Ureter (tissue), 1 donor: ENCODE measurements at places on chromosomes 1 and 21. TPM values are rescaled to one million over a fixed set of nuclear protein-coding genes. Genes with fewer than 3 reads are reported as not detected.

GRCh38 chr1:240237305-240237721 lies 145.6 kb downstream of the FMN2 start:
- DNase-seq: no peak

DNA sequence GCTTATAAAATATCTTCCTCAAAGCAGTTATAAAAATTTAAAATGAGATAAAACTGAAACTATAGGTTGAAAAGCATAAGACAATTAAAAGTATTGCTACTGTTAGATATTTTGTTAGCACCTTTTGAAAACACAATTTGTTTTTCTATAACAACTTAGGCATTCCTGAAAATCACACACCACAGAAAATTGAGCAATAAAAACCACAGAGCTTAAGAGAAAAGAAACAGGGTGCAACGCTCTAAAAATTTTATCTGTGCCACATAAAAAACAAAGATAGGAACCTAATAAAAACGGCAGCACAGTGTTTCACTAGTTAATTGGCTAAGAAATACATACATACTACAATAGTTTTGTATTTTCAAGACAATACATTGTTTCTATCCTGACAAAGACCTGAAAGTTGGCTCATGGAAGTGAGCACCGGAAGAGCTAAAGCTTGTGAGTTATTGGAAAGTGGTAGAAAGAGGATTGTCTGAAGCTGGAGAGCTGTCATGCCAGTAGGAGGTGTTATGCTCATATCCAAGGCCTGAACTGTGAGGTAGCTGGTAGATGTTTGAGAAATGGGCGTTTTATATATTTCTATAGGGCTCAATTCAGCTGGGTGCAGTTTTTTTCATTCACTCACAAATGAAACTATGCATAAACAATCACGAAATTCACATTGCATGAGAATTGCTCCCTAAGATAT lies 45.8 kb downstream of the RGS7 start:
- DNase-seq: no peak

DNA sequence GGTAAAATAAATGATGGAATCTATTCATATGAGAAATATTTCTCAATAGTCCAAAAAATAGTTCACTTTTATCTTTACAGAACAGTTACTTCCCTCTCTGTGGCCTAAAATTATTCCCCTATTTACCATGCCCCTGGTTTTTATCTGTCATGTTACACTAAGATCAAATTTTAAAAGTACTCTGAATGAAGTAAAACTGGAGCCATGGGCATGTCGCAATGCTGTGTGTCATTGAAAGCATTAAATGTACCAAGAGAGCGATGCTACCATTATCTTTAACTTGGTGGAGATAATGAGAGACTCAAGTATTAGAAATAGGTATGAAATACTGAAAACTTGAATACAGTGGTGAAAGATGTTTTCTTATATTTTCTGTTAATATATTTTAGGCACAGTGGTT lies 146.2 kb downstream of the KCNT2 start:
- no peak for DNase-seq

DNA sequence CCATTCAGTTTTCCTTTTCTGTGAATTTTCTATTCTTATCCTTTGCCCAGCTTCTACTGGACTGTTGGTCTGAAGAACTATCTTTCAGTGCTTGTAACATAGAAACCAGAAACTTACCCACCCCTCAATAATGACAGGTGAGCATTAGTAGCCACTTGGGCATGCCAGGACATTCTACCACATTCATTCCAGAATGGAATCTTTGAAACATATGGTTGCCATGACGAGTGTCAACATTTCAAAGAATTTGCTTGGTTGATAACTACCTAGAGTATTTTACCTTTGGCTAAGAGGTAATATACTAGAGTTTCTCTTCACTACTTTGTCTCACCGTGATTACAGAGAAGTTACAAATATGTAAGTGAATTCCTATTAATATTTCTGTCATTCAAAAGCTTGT lies at the start of gene MROH9:
TSS of gene MROH9 (plus strand) at position 304 of the 400 bp plus-strand sequence. CDS start 10,023 bp downstream, outside the sequence.
- DNase-seq: no peak

DNA sequence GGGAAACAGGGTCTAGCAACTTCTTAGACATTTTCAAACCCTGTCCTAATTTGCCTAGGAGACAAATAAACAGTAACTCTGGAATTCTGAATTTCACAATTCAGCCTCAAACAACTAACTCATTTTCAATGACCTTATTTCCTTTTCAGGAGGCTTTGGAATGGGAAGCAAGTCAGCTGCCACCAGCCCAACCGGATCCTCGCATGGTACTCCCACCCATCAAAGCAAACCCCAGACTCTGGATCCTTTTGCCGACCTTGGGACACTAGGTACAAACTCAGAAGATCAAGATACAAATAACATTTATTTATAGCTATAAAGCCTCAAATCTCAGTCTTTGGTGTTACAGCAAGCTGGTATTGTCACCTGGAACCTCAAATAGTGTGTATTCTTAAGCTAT lies 18.9 kb upstream of the LEPR start:
- DNase-seq: no peak

DNA sequence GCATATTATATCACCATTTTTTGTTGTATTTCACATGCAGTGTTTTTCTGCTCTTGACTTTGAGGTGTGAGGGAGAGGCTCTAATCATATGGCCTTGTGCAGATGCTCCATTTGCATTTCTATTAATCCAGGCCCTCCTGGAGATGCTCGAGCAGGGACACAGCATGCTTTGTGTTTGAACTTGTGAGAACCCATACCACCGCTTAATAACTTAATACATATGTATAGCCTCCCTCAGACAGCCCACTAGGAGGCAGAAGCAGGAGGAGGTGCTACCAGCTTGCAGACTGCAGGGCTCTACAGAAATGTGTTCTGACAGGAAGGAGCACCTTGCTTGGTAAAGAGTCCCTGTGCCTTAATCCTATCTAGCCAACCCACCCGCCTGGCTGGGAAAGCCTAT lies 155.2 kb downstream of the BARHL2 start:
- no peak for DNase-seq

GRCh38 chr1:167460836-167461235 lies 57.5 kb downstream of the CD247 start:
- no peak for DNase-seq

DNA sequence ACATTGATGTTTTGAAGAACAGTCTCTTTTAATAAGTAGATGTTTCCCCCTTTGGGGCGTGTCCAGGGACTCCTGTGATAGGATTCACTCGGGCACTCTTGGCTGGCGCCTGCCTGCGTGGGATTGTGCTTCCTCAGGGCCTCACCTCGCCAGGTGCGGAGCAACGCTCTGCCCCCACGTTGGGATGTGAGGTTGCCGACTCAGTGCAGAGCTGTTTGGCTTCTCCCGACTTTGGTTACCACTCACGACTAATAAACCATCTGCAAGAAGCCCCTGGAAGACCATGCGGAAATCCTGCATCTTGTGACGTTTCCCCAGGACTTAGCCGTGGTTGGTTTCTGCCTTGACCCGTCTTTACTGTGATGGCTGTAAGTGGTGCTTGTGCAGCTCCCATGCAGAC lies 106.4 kb downstream of the PCBP3 start:
- no peak for DNase-seq

The VWA5B1 gene
- total RNA-seq: 41.9 TPM

- no peak for DNase-seq
Observed at GRCh38 chr1:116743535-116743934, 10.7 kb upstream of the CD2 start.

DNA sequence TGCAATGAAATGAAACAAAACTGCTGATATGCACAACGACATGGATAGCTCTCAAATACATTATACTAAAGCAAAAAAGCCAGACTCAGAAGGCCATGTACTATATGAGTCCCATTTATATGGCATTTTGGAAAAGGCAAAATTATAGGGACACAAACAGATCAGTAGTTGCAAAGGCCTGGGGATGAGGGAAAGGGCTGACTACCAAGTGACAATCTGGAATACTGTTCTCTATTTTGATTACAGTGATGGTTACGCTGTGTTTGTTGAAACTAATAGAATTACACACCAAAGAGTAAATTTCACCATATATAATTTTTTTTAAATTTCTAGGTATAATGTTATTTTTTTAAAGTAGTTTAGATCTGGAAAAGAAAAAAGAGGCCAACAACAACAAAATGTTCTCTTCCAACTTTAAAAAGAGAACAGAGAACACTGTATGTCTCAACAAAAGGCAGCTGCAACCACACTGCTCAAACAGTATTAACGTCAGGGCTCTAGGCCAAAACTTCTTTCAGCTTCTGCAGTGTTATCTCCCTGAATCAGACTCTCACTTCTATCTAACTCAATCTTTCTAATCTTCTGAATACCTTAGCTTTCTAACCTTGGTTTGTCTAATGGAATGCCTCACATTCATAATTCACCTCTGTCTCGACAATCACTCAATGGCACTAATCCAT lies 75.8 kb downstream of the FOXJ3 start:
- DNase-seq: no peak
